Neural crest cell (in vitro differentiated cells): ENCODE measurements at places on chromosomes 2 and 18.

DNA sequence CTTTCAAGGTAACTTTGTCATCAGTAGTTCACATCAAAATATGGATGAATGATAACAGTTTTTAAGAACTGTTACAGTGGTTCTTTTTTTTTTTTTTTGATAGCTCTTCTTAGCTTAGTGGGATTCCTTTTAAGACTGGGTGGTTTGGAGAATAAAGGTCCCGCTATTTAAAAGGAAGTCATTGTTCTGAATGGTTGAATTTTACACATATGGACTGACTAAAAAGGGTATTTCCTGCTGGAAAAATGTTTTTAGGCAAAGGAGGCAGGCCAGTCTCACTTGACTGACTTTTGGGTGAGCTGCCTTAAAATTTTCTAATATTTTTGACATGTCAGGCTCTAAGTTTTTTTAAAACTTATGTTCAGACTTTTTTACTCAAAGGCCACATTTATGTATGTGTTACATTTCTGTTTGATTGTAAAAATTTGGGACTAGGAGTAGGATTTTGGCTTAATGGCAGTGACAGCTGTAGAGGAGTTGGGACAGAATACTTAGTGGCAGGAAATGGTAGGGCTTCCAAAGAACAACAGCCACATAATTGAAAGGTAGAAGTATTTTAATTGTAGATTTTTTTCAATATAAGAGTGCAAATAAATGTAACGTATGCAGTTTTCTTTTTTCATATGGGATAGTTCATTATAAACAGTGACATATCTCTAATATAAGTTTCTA, 13.7 kb downstream of the VAPA start:
- DNase-seq, result no peak

- DNase-seq, result peak; percentile 91
Observed at GRCh38 chr18:51110073-51110797, 80.2 kb downstream of the SMAD4 start.

DNA sequence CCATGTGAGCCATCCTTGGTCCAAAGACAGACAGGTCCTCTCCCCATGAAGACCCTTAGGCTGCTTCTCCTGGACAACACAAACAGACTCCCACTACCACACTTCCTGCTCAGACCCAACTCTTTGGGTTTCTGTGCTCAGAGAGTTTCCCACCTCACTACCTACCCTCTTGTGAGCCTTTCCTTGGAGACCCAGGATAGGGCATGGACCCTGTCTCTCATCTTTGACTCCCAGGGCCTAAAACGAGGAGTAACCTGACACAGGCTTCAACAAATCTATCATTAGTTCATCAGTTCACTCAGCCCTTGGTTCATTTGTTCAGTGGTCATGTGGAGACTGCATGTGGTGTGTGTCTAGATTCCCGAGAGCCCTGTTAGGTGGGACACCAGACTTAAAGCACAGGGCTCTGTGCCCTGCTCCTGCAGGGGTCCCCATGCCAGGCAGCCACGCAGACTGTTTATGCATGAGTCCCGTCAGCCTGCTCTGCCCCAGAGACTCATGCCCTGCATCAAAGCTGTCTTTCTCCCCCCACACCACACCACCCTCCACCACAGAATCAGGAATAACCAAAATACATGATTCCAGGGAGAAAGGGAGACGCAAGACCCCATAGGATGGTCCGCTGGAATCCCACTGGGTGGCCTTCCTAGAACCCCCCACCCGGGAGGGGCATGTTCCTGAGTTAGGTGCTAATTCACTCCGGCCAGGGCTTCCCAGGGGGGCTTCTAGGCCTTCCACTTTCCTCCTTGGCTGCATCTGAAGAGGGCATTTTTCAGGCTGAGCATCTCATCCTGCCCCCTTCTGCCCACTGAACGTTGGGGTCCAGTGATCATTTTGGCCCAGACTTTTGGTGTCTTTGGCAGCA, 100.2 kb upstream of the TEX51 start:
- no peak for DNase-seq

DNA sequence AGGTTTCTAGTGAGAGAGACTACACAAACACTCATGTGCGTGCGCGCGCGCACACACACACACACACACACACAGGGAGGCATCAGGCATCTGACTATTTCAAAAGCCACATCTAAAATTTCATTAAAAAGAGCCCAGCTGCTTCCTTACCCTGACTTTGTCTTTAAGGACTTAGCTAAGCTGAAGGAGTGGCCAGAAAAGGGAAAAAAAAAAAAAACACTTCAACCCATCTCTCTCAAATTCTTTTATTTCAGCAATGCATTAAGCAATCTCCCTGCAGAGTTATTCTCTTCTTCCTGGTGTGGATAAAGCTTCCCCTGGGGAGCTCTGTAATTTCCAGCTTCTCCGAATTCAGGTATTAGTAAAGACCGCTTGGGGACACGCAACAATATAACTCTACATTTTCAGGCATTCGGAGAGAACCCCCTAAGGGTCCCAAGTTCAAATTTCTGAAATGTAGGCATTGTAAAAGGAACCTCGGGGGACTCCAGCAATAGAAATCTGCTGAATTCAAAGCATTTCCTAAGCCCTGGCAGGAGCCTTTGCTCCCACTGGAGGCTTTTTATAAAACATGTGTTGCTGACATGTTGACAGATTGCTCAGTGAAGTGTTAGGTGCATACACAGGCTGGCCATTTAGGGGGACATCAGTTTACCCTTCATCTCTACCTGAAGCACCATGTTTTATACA, 67.0 kb downstream of the ZNF521 start:
- no peak for DNase-seq

DNA sequence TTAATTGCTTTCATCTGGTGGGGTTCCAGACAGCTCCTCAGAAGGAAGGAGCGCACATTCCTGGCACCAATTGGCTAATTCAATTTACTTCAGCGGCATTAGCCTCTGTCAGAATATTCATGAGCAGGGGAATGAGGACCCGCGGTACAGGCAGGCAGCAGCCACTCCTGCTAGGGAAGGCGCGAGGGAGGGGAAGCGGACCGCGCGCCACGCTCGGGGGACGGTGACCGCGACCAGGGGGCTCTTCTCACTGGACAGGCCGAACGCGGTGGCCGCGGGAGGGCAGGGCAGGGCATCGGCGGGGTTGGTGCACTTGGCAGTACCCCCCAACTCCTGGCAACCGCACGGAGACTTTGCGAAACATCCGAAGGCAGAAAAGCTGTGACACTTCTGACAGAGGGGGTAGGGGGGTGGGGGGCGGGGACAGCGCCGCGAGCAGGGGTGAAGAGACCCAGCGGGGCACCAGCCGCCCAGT, at the start of gene CDH20:
CDH20 (plus strand) TSS at position 160 of the 475 bp plus-strand sequence.
- peak; percentile 33 for DNase-seq

DNA sequence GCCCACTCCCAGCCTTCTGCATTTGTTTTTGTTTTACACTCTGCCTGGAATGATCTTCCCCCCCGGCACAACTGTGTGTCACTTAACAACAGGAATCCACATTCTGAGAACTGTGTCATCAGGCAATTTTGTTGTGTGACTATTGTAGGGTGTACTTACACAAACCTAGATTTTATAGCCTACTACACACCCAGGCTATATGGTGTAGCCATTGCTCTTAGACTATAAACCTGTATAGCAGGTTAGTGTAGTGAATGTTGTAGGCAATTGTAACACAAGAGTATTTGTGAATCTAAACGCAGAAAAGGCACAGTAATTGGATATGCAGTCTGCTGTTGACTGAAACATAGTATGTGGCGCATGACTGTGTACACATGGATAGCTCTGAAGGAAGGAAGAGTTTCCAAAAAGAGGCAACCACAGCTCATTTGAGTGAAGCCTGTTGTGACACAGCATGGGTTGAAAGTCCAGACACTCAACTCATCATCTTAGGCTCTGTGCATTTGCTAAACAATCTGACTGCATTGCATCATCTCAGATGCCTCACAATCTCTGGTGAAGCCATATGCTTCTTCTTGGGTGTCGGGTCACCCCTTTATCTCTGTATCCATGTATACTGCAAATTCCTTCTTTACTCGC, 506.6 kb upstream of the SPHKAP start:
- no peak for DNase-seq

GRCh38 chr18:22193466-22193865, 24.1 kb downstream of the GATA6 start:
- DNase-seq, result no peak

DNA sequence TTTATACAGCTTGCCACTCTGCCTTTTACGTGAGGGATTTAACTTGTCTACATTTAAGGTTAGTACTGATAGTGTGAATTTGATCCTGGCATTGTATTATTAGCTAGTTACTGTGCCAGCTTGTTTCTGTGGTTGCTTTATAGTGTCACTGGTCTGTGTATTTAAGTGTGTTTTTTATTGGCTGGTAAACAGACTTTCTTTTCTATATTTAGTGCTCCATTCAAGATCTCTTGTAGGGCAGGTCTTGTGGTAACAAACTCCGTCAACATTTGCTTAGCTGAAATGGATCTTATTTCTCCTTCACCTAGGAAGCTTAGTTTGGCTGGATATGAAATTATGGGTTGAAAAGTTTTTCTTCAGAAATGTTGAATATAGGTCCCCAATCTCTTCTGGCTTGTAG, 1971.0 kb upstream of the LRRTM1 start:
- no peak for DNase-seq

GRCh38 chr2:19230626-19231025, 127.8 kb downstream of the OSR1 start:
- DNase-seq, result no peak

GRCh38 chr2:223887127-223887526, 49.7 kb upstream of the AP1S3 start:
- no peak for DNase-seq

DNA sequence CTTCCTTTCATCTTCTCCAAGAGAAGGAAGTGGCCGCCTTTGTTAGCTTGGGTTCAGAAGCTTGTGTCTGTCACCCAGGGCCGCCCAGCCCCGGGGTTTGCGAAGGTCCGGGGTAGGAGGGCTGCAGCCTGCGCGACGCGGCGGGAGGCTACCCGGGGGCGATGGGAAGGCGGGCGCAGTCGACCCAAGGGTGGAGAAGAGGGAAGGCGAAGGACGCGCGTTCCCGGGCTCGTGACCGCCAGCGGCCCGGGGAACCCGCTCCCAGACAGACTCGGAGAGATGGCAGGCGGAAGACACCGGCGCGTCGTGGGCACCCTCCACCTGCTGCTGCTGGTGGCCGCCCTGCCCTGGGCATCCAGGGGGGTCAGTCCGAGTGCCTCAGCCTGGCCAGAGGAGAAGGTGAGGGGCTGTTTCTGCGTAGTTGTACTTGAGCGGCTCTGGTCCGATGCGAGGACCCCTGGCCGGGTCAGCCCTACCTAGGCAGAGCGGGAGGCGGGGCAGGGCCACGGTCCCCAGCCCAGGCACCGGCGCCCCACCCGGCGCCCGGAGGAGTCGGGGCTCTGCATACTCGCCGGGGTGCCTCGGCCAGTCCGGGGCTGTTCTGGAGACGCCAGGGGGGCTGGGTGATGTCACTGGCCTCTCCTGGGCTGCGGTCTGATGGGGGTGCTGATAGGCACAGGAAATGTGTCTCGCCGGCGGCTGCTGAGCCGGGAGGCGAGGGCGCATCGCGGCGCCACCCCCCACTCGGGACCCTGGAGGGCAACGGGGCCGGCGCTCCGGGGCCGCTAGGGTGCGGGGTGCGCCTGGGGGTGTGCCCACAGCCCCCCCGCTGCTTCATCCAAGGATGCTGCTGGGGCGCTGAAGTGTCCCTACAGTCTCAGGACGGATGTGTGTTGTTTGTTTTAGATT, at the start of gene QPCT:
QPCT (plus strand) TSS at position 178 of the 909 bp plus-strand sequence; CDS start at position 280, 102 bp downstream.
- DNase-seq, result no peak

- no peak for DNase-seq
Observed at GRCh38 chr2:154233231-154233630, 361.5 kb downstream of the GALNT13 start.

GRCh38 chr2:106770986-106771385, 115.0 kb downstream of the ST6GAL2 start:
- DNase-seq, result no peak

DNA sequence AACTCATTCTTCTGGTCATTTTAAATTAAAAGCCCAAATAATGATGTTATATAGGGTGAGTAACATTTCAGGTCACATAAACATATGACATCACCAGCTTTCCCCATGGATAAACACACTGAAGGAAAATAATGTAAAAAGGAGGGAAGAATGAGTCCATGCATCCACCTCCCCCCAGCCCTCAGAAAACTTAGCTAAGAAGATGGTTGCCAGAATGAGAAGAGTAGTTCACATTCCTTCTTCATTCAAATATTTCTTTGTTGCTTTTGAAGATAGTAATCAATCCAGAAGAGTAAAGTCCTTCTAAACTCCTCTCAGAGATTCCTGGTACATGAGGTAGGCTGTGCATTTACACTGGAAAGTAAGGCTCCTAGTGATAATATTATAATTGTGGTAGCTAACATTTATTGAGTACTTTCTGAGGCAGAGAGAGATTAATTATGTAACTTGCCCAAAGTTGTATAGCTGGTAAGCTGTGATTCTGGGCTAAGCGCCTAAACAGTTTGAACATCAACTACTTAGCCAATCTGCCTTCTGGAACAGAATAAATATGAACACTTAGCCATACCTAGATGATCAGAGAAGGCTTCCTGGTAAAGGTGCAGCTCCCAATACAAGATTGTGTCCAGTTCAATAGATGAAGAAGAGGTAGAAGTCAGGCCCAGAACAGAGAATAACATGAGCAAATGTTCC, 256.7 kb upstream of the FN1 start:
- DNase-seq, result no peak

DNA sequence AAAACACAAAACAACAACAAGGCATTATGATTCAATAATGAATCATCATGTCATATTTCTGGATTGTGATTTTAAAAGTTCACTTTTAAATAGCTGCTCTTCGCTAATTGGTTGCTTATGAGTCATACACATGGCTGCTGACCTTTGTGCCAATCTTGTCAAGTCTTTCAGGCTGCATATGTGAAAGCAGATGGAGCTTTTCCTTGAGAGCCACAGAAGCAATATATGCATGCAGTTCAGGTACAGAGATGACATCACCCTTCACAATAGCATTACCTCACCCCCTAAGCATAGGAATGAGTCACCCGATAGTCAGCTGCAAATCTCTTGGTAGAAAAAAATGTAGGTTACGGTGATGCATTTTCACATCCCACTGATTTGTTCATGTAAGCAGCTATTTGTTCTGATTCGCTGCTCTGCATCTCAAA, 27.2 kb downstream of the EIF2AK3 start:
- DNase-seq, result no peak

DNA sequence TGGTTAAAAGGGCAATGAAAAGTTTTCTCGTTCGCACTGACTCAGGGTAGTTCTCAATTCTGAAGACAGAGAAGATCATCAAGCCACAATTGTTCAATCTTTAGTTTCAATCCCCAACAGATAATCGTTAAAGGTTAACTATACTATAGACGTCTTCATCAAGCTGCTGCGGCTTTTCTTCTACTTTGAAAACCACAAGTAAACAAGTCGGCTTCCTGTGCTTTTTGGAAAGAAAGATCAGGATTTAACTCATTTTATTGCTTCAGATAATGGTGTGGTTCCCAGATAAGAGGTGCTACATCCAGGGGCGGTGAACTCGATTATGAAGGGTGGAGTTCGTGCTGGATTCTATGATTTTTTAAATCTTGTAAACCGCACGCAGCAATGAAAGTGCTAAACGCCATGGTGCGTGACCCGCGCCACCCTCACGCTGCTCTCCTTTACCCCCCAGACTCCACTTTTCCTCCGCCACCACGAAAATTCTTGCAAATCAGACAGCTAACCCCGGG, 545 bp upstream of the CDCA7 start:
- DNase-seq, result no peak
